ENCODE measurements at places on chromosomes 11 and 22.

GRCh38 chr11:12529793-12530192, 144.4 kb upstream of the TEAD1 start:
- DNase-seq: peak; percentile 4

- no peak for DNase-seq
Observed at GRCh38 chr11:117009905-117010605, 88.2 kb downstream of the SIK3 start.

DNA sequence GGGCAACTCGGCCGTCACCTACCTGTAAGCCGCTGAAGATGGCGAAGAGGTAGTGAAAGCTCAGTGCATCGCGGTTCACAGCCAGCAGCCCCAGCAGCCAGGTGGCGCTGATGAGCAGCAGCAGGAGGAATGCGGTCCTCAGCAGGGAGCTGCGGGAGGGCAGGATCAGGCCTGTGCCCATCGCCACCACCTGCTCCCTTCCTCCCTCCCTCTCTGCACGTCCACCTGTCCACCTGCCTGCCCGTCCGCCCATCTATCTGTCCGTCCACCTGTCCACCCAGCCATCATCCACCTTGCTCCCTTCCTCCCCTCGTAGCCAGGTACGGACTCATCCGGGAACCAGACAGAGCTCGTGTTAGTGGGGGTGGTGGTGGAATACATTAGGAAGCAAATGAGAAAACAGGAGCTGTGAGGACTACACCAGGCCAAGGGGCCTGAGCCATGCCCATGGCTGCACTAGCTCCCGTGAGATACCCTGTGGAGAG, 32.2 kb downstream of the TRMU start:
- peak; percentile 82 for DNase-seq

GRCh38 chr11:22730319-22730718, 63.9 kb downstream of the GAS2 start:
- DNase-seq: peak; percentile 59

DNA sequence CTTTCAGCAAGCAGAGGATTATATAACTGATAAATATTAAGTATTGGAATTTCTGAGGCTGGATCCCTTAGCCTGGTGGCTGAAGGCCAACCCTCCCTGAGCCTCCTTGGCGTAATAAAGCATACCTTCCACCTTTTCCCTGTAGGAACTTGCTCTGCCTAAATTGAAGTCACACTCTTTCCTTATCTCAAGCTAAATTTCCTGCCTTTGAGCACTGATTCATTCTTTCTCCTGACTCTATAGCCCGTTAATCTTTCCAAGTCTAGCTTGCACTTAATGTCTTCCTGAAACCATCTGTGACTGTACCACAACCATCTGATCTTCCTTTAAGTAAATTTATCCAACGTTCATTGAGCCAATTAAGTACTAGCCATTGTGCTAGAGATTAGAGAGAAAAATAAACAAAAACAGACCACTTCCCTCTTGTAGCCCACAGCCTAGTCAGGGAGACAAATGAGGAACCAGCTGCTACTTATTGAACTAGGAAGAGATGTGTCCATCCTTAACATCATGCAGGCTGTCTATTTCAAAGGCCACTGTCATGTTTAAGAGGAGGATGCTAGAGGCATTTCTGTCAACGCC, 62.9 kb downstream of the GRK3 start:
- peak; percentile 60 for DNase-seq

- no peak for DNase-seq
Observed at GRCh38 chr22:27980424-27981148, 61.5 kb upstream of the PITPNB start.

DNA sequence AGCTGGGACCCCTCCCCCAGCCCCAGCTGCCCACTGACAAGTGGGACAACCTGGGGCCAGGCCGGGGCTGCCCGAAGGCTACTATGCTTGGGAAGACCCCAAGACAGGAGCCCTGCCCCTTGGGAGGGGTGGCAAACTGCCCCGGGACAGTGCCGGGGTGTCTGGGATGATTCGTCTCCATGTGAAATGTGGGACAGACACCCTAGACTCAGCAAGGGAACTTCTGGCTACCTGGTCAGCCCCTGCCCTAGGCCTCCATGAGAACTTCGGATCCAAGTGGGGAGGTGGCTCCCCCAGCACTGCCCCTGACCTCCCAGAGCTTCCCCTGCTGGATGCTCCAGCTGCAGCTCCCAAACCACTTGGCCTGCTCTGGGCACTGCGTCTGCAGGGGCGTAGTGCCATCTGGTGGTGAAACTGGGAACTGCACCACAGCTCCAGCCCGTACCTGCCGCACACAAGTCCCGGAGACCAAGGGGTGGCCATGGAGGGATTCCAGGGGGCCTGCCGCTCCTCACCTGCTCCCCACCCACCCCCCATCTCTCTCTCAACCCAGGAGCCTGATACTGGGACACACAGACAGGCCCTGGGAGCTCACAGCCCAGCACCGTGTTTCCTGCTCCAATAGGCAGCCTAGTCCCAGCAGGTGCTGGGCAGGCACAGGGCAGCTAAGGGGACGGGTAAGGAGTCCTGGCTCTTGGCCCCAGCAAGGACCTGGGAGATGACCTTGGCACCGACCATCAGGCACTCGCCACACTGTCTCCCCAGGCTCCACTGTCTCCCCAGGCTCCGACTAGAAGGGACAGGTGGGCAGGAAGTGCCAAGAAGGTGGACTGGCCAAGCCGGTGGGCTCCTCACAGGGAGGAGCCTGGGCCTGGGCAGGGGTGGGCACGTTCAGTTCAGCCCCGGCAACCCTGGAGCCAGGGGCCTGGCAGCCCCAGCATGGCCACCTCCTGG, 194.1 kb downstream of the IGLL1 start:
- peak; percentile 81 for DNase-seq

DNA sequence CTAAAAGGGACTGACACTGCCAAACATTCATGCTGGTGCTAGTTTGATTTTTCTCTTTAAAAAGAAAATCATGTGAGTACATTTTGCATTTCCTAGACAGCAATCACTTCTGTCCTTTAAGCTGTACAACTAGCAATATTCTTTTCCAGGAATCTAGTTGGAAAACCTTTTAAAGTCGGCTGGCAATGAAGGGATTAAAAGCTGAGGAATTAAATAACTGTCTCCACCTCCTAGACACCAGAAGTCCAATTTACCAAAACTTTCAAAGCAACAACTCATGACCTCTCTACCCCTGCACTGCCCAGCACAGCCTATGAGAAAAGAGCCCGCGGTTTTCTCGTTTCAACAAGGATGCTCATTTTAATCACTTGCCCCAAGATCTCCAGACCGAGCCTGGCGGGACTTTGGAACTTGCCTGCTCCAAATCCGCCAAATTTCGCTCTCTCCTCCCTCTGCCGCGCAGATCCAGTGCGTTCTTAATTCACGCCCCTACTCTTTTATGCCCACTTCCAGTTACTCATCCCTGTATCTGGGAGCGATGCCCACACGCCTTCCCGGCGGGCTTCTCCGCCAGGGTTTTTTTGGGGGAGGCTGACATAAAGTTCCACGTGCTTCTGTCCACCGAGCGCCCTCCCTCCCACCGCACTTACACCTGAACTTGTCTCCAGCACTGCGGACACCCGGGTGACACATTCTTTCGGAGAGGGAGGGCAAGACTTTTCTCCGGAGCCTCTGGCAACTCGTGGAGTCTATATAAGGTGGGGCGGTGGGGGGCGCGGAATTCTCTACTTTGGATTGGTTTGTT, 2.5 kb downstream of the MPPED2 start:
- DNase-seq: no peak

DNA sequence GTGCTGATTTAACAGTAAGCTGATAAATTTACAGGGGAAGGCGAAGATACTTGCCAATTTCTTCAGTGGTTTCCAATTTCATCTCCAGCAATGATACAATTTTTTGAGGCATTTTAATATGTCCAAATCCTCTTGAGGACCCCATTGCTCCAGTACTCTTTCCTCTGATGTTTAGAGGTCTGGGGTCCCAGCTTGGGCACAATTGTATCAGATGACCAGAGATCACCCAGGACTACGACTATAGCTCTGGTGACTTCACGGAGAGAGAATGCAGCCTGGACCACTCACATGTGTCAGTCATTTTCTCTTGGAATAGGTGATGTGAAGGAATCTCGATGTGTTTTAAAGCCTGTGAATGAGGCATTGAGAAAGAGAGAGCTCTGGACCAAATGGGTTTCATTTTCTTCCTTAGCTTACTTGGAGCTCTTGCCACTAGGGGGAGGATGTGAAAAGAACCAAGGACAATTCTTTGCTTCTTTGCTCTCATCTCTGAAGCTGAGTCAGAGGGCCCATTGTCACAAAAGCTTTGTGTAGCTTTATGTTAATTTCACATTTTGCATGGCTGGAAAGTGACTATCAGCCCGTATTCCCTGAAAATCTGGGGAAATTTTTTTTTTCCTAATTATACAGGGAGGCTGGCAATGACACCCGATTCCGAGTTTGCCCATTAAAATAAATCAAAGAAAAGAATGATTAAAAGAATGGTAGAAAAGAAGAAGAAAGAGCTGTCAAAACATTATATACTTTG, 6.7 kb upstream of the CCDC90B start:
- peak; percentile 86 for DNase-seq

DNA sequence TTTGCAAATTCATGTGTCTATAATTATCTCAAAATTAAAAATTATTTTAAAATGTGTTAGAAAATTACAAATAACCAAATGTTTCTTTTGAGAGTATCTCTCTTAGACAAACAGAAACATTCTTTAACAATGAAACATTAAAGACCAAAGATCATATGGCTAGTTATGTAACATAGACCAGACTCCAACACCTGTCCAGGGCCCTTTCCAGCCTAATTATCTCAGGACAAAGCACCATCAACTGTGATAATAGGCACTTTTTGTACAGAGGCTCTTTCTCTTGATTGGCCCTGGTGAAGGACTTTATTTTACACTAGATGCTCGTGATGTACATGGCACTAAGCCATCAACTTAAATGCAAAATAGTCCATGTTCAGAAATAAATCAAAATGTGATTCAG, 5.0 kb upstream of the PLEKHA7 start:
- no peak for DNase-seq

DNA sequence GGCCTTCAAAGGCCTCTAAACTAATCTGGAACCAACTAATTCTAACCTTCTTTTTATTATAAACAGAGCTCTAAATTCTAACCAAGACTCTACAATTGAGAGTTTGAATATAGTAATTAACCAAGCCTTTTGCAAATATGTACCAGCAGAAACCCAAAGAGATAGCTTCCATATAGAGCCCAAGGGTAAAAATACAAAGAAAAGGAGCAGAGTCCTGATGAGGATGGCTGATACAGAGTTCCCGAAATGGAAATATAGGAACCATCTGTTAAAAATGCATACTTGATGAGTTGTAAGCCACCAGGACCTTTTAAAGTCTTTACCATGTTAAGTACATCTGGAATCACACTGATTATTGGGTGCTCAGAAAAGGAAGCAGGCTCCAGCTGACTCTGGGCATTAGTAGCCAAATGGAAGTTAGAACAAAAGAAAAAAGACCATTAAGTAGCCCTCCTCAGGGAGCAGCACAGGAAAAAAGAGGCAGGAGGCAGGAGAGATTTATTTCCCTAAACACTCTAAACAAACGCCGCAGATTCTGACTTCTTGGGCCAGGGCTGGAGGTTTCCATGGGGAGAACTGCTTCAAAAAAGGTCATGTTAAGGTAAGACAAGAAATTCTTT, 463.1 kb upstream of the FAT3 start:
- DNase-seq: no peak

- DNase-seq: no peak
Observed at GRCh38 chr11:48043111-48043990, 63.0 kb downstream of the PTPRJ start.

- DNase-seq: no peak
Observed at GRCh38 chr11:44774108-44774507, 47.3 kb downstream of the TSPAN18 start.

- DNase-seq: no peak
Observed at GRCh38 chr11:67409781-67410368, 5.6 kb upstream of the CARNS1 start.

DNA sequence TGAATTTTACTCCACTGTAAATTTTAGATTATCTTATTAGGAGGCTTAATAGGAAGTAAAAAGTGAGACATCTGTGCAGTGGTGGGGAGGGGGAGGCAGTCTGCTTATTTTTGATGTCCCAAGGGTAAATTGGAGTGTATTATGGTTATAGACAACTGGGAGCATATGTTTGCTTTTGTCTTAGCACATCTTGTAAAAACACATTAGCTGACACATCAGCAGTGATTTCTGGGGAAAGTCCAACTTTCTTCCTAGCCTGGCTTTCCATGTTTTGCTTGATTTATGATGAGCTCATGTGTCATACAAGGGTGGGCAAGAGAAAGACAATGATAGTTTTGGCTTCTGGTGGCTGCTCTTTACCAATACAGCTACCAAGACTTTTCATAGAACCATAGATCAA, 4.0 kb downstream of the ANO3 start:
- no peak for DNase-seq

- DNase-seq: peak; percentile 17
Observed at GRCh38 chr22:27809226-27809603, 7.7 kb upstream of the MN1 start.

DNA sequence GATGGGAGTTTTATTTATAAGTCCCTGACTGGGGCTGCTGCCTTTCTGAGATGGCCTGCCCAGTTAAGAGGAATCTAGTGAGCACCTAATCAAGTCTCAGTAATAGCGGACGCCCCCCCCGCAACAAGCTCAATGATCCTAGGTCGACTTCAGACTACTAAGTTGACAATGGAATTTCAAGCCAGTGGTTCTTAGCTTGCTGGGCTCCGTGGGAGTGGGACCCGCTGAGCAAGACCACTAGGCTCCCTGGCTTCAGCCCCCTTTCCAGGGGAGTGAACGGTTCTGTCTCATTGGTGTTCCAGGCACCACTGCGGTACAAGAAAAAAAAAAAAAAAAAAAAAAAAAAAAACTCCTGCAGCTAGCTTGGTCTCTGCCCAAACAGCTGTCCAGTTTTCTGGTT, 156.8 kb upstream of the CARD18 start:
- DNase-seq: no peak

GRCh38 chr11:3616721-3617460, 24.9 kb downstream of the ART5 start:
- no peak for DNase-seq

DNA sequence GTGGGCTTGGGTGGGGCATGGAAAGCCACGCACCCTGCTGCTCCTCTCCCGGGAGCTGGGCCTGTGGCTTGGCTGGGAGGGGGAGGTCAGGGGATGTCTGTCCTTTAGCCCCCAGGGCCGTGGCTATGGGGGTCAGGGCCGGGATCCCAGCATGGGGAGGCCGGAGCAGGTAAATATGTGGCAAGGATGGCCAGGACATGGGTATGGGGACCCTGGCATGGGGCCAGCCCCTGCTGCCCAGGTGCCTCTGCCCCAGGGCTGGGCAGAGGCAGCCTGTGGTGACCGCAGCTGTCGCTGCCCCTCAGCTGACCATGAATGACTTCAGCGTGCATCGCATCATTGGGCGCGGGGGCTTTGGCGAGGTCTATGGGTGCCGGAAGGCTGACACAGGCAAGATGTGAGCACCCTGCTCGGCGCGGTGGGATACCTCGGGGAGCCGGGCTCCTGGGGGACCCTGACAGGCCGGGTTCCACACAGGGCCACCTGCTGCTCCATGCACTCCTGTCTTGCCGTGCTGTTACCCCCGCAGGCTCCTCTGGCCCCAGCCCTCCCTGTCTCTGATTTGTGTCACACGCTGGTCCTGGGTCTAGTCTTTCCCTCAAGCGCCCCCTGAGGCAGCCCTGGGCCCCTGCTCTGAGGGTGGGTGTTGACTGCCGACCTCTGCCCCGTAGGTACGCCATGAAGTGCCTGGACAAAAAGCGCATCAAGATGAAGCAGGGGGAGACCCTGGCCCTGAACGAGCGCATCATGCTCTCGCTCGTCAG, 8.1 kb upstream of the ANKRD13D start:
- DNase-seq: no peak

All from hematopoietic multipotent progenitor cell treated with erythropoietin and hydrocortisone succinate and interleukin-3 and kit ligand, for 6 days (in vitro differentiated cells).